B cell (primary cell): ENCODE measurements at places on chromosomes 4 and X.

GRCh38 chrX:138996268-138996667 is 284.8 kb upstream of the FGF13 start:
- DNase-seq, result no peak

- no peak for DNase-seq
Measured at GRCh38 chr4:122205687-122206086, 53.6 kb downstream of the BLTP1 start.

- DNase-seq, result no peak
Measured at GRCh38 chrX:3184176-3184930, 143.1 kb downstream of the ARSF start.

DNA sequence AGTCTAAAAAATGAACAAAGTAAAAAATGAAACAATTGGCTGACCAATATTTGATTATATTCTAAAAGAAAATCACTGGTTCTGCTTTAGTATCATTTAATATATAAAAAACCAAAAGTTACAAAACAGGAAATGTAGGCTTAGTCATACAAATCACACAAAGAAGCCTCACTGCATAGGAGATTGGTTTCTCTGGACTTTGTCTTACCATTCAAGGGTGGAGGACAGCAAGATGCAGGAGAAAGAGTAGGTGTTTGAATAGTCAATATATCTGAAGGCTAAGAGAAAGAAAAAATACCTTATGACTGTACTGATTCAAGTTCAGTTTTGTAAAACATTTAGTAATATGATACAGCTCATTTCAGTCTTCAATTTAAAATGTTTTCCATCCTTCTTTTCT is 28.6 kb upstream of the TAF9B start:
- DNase-seq, result no peak

- DNase-seq, result no peak
Measured at GRCh38 chr4:152356428-152357034, 179.4 kb downstream of the FBXW7 start.

GRCh38 chr4:42917296-42917695 is 24.8 kb downstream of the GRXCR1 start:
- no peak for DNase-seq

DNA sequence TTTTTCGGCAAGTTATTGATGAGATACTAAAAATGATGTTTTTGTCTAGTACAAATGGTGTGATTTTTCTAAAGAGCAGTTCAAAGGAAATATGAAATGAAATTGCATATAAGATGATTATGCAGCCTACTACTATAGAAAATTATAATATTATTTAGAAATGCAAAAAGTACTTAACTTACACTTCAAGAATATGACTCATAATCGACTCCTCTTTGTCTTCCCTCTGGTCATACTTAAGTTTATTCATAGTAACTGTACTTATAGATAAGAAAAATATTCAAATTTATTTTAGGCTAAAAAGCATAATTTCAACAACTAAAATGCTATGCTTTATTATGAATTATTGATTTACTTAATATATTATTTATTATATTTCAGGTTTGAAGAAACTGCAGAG is 33.2 kb downstream of the CEP44 start:
- DNase-seq, result no peak

DNA sequence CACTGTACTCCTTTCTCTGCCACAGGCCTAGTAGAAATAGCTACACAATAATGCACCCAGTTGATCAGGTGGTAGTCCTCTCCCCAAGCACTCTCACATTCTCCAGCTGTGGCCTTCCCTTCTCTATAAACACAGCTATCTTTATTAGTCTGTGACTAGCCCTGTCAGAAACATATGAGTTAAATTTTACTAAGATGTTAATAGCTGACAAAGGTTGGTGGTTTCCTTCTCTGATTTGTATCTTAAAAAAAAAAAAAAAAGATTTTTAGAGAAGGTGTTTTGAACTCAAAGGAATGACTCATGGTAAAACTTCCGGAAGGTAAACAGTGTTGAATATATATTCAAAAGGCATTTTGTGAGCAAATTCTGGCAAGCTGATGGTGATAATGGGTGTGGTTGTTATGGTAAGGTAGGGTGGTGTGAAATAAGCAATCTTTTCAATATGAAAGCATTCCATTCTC is 327.4 kb downstream of the PPP3CA start:
- DNase-seq, result no peak

DNA sequence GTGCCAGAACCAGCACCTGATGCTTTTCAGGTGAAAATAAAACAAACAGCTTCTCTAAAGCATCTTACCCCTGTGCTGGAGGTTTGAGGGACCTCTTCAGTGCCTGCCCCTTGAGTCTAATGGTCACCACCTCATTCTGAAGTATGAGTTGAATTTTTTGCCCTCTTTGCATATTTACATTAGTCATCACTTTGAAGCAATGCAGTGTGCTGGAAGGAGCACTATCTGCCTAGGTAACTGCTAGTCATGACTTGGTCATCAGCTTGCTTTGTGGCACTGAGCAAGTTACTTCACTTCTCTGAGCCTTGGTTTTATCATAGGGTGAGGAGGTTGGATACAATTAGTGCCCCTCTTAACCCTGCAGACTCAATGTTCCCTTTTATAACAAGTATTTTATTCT is 44.9 kb downstream of the SPATA18 start:
- DNase-seq, result no peak

DNA sequence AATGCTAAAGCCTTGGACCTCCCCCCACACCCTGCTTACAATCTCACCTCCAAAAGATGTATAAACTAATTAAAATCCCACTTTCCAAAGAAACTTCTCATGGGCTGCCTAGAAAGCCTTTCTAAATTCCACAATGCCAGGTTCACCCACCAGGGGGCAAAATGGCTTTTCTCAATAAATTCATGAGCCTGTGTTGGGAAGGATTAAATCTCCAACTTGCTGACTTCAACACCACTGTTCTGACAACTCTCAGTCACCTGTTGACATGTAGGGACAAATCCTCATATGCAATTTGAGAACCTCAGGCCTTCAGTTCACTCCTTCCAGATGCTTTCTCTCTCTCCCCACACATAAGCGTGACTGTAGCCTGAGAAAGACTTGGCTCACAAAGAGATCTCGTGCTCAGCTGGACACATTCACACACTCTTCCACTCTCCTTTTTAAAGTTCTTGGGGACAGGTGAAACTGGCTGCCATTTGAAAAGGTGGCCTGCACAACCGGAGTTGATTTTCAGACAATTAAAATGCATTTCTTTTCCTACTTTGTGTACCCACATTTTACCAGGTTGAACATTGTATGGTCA is 88.6 kb upstream of the PRPS2 start:
- peak; percentile 33 for DNase-seq

DNA sequence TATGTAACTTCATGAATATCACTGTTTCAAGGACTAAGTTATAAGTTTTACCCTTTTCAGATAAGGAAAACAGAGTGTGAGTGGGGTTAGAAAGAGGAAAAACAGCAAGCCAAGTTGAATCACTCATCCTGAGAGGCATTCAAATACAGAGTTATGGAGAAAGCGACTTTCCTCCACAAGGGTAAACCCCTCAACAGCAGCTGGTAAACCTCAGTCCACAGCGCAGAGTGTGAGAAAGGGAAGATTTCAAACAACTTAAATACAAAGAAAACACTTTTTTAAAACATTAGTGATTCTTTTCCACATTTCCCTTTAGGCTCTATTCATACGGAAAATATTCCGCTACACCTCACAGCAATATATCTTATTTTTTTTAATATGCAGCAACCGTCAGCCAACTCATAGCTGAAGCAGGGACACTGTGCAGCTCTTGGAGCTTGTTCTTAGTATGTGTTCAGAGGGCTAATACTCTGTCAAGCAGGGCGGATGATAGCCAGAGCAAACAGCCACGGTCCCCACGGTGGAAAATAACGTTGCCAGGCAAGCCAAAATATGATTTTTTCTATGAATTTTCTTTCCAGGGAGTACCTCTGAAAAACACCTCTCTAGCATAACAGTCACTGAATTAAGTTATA is 488.9 kb upstream of the FAT1 start:
- no peak for DNase-seq

DNA sequence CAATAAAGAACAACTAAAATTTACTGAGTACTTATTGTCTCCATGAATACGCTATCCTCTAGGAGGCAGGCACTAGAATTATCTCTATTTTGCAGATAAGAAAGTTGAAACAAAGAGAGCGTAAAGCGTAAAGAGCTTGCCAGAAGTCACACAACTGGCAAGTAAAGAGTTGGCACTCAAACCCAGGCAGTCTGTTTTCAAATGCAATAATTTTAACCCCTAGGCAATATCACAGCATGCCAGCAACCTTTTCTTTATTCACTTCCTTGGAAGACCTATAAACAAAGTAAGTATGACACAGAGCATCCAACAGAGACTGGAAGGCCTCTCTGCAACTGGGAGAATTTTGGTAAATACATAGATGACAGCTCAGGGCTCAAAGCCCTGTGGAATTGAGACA is 23.2 kb upstream of the AMELX start:
- DNase-seq, result no peak

GRCh38 chr4:80333121-80333520 is 2.4 kb upstream of the CFAP299 start:
- DNase-seq, result no peak

DNA sequence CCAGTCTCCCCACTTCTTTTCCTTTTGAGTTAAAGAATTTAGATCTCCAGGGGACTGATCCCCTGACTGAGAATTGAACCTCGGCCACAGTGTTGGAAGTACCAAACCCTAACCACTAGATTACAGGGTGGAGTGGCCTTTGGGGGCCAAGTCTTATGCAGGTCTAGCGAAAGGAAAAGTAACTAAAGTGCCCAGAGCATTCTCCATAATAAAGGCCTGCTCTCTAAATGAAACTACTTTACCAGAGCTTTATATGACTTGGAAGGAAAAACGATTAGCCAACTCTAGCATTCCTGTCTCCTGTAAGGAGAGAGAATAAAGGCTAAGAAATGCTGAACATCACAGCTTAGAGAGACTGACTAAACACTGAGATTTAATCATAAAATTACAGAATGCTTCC is 788.0 kb downstream of the C4orf33 start:
- DNase-seq, result no peak

- peak; percentile 25 for DNase-seq
Measured at GRCh38 chrX:14697451-14697850, 168.1 kb downstream of the GLRA2 start.

- DNase-seq, result no peak
Measured at GRCh38 chr4:70632028-70632427, 3.5 kb downstream of the ENAM start.

DNA sequence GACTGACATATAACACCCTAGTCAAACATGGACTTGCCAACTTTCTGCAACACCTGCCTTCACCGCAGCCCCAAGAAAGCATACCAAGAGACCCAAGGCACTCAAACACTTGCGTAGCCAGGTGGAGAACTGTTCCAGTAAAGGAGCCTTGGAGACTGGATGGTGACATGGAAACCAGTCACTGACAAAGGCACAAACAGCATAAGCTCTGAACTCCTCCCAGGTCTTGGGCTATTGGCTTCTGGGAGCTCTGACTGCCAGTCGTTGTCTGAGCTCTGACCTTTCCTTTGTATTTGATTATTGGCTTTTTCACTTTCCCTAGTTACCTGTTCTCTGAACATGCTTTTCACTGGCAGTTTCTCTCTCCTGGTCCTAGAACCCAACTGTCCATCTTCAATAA is 38.3 kb downstream of the ARAP2 start:
- DNase-seq, result no peak

DNA sequence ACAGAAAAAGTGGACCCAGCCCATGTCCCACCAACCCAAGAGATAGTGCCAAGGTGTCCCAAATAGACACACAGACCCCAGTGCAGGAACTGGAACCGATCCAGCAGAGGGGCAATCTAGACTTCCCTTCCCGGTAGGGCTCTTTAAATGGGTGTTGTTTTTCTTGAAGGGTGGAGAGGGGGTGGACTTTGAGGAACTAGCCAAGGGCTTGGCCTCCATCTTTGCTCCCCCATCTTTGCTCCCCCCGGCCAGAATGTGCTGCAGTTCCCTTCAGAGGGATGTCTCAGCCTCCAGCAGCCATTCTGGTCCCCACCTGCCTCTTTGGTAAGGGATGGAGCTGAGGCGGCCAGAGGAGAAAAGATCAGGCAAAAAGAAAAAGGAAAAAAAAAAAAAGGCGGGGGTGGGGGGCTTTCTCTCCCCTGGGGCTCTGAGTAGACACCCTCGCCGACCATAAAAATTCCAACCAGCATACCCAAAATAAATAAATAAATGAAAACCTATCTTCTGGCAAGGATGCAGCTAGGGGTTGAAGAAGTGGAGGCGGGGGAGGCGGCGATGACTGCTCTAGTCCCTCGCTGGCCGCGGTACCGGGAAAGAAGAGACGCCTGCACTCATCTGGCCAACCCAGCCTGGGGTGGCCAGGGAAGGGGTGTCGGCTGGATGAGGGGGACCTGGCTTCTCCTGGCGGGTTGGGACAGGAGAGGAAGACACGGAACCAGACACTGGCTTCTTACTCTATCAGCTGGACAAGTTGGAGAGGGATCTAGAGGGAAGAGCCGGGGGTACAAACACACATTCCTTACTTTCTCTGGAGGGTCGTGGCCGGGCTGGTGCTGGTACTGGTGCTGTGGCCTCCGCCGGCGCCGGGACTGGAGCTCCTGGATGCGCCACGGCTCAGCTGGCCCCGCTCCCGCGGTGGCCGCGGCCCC is 38.5 kb upstream of the IQSEC2 start:
- DNase-seq, result no peak

GRCh38 chrX:155144926-155145325 is 71.3 kb upstream of the VBP1 start:
- DNase-seq, result no peak

DNA sequence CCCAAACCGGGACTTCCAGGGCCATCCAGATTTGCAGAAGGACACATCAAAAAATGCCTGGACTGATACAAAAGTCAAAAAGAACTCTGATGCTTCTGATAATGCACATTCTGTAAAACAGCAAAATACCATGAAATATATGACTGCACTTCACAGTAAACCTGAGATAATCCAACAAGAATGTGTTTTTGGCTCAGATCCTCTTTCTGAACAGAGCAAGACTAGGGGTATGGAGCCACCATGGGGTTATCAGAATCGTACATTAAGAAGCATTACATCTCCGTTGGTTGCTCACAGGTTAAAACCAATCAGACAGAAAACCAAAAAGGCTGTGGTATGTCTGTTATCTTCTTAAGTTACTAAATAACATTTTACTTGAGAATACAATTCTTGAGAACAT is 9.2 kb downstream of the PLK4 start:
- DNase-seq, result no peak

GRCh38 chr4:59838236-59838635 is 1361.9 kb upstream of the ADGRL3 start:
- no peak for DNase-seq

DNA sequence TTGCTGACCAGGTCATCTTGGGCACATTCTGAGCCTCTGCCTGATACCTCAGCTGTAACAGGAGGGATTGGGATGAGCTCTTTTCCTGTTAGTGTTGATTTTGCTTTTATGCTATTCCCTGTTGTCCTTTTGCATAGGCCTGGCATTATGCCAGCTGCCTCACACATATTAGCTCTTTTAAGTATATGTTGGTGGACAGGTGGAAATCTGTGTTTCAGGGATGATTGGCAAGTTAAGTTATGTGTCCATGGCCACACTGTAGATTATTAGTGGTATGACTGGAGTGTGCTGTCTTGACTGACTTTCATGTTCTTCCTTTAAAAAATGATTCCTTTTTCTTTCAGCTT is 28.9 kb downstream of the NSD2 start:
- DNase-seq, result no peak
